Foreskin melanocyte (primary cell): ENCODE measurements at places on chromosomes 11 and 22.
A peak's percentile ranks its signal among the peaks of the same experiment; 100 is the strongest.

DNA sequence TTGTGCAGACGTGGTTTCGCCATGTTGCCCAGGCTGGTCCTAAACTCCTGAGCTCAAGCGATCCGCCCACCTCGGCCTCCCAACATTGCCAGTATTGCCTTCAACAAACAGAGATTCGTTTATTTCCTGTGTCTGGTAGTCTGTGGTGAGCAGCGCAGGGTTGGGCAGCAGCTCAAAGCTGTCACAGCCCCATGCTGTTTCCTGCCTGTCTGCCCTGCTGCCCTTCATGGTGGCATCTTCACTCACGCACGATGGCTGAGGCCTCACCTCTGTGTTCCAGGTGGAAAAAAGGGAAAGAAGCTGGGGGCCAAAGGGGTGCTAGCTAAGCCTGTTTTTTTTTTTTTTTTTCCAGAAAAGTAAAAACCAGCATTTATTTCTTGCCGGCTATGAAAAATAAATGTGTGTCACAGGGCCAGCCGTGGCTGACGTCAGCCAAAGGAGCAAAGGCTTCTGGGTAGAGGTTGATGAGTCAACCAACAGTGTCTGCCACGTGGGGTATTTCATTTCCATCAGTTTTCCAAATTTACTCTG is 28.8 kb downstream of the TBC1D22A start:
- peak; percentile 85 for DNase-seq

GRCh38 chr11:94796863-94797262 is 28.7 kb downstream of the AMOTL1 start:
- no peak for DNase-seq

DNA sequence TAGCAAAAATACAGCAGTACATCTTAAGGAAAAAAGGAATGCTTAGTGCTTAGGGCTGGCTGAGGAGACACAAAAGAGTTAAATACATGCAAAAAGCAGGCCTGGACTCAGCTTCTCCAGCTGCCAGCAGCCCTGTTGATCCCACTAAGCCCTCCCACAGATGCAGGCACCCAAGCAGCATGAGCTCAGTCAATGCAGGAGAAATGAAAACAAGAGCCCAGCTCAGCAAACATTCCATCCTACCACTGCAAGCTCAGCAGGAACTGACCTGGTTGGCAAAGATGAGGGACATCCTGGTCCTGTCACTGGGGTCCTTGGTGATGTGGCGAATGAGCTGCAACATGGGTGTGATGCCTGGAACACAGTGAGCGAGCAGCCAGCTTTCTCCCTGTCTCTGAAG is 5.8 kb downstream of the CYB5R2 start:
- no peak for DNase-seq

DNA sequence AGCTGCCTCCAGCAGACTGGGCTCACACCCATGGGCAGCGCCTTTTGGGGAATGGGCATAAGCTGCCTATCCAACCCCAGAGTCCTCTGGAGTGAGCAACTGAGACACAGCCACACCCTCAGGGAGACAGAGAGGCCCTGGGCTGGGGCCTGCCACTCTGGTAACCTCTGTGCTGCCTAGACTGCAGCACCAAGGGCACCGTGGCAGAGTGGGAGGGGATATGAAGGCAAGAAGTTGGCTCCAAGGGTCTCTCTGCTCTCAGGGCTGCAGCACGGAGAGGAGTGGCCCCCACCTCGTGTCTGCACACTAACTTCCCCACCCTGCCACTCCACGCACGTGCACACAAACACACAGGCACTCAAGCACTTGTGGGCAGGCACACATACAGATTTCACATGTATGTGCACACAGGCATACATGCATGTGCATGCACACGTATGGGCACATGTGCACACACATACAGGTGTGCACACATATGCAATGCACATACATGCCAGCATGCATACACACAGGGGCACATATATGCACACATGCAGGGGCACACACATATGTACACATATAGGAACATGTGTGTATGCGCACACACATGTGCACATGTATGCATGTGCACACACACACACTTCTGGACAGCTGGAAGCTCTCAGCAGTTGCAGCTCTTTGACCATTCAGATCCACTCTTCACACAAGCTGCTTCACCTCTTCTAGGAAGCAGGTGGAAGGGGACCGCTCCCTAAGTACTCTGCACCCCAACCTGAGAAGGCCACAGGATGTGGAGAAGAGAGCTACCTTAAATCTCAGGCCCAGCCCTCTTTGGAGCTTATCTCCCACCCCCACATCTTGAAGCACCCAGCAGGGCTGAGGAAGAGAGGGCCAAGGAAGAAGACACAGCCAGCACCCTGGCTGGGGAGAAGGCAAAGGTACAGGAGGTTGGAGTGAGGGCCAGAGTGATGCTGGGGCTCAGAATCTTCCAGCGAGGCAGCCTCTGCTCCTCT is 4.3 kb downstream of the IGSF9B start:
- DNase-seq: no peak

DNA sequence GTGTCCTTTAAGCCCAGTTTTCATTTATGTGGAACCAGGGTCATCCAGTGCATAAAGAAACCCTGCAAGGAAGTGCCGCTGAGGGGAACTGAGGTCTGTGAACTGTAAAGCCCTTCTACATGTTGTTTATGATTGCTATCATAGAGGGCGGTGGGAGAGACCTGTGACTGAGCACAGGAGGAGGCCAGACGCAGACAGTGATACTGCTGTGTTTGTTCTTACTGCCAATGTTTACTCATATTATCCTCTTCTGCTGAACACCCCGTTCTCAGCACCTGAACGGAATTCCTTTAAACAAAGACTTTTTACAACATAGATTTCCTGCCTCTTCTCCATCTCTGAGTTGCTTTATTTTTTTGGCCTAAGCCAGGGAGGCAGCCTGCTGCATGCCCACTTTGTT is 967 bp upstream of the GALNT18 start:
- DNase-seq: no peak

GRCh38 chr11:117345039-117345438 is 17.4 kb downstream of the CEP164 start:
- no peak for DNase-seq

DNA sequence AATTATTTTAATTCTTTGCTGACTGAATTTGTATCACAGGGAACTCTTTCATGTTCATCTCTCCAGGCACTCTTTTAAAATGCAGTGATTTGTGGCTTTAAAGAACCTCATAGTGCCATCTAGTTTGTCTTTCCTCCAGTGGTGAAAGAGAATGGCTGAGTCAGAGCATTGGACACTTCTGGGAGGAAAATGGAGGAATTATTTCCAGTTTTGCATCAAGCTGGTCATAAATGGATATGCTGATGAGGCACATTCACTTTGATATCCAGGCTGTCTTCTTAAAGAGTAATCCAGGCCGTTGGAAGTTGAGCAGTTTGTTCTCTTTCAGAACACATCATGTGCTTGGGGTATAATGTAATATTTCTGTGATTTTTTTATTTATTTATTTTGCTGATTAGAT is 273.7 kb downstream of the DDX10 start:
- DNase-seq: peak; percentile 94

DNA sequence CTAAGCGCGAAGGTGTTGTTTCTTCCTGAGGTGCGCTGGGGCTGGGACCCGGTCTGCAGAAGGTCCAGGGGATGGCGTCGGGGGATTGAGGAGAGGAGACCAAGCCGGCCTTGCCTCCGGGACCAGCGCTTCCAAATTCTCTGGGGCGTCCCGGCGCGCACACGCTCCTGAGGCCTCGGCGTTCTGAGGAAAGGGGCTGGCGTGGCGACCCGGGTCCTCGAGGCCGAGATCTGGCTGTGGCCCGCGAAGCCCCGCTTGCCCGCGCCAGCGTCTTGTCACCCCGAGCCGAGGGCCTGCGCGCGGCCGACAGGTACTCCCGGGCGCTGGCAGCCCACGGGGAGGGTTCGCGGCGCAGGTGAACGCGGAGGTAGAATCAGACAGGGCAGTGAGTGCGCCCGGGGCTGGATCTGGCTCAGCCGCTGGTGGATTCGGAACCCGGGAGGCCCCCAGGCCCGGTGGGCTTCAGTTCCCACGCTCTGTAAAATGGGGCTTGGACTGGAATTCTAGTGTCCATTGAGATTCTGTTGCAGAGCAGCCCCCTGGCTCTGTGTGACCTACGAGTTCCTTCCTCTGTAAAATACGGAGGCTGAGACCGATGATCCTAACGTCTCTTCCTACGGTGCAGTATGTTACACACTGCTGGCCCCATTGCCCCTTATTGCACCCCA is 14.7 kb downstream of the SSH3 start:
- DNase-seq: no peak

- no peak for DNase-seq
Measured at GRCh38 chr11:117582433-117582832, 214.6 kb downstream of the DSCAML1 start.

- DNase-seq: no peak
Measured at GRCh38 chr22:25404556-25404927, 159.9 kb upstream of the GRK3 start.

- DNase-seq: no peak
Measured at GRCh38 chr11:91967026-91967690, 257.5 kb upstream of the FAT3 start.

- no peak for DNase-seq
Measured at GRCh38 chr11:70522593-70523311, 124.4 kb downstream of the CTTN start.

DNA sequence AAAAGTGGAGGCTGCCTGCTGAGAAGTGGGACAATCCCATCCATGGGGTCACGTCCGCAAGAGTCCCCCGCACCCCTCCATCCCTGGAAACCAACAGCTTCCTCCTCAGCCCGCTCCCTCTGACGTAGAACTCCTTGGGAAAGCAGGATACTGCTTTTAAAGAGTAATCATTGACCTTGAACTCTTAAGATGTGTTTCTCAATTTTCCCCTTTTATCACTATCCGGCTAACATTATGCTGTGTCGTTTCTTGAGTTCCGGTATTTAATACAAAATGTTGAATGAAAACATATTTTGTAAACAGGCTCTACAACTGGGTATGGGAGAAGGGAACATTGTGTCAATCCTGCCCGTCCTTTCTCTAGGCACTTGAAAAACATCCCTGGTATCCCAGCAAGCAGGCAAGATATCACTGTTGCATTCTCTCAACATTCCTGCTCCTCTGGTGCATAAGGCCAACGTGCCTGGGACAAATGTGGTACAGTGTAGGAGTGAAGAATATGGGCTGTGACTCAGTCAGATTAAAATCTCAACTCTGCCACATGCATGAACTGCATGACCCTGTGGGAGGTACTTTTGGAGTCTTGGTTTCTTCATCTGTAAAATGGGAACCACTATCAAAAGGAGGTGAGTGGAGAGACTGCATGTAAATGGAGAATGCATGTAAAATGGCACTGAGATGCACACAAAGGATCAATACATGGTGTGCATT is 52.8 kb downstream of the WT1 start:
- DNase-seq: no peak

- DNase-seq: no peak
Measured at GRCh38 chr11:93532281-93532789, 10.9 kb downstream of the SMCO4 start.

DNA sequence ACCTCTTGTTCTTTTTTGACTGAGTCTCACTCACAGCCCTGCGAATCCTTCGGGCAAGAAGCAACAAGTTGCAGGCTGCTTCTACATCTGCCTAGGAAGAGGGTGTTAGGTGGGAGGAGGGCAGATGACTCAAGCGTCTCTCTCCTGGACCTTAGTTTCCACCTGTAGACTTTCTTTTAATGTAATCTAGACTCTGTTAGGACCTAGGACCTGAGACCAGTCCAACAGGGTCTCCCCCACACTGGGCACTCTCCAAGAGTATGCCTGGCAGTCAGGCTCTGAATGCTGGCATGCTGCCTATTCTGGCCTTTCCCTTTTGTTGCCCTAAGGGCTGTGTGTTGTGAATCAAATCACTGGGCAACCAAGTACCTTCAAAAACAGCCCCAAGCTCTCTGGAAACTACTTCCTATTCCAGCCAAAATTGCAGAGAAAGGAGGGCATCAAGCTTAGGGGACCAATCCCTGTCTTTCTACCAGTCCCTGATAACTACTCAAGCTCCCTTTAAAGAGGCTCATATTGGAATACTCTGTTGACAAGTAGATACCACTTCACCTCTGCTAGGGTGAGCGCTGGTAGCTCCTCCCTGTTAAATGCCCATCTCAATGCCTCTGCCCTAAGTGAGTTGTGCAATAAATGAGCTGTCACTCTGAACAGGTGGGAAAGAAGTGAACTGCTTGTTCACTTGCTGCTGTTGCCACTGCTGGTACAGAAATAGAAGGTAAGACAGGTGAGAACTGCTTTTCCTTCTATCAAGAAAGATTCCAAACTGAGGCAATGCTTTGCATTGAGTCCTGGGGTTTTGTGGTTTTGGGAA is at the start of gene BBOX1:
TSS of gene BBOX1 (plus strand) at position 514 of the 814 bp plus-strand sequence. CDS start 14,616 bp downstream, outside the sequence.
- DNase-seq: no peak

- no peak for DNase-seq
Measured at GRCh38 chr22:43007519-43008102, 7.3 kb downstream of the PACSIN2 start.

DNA sequence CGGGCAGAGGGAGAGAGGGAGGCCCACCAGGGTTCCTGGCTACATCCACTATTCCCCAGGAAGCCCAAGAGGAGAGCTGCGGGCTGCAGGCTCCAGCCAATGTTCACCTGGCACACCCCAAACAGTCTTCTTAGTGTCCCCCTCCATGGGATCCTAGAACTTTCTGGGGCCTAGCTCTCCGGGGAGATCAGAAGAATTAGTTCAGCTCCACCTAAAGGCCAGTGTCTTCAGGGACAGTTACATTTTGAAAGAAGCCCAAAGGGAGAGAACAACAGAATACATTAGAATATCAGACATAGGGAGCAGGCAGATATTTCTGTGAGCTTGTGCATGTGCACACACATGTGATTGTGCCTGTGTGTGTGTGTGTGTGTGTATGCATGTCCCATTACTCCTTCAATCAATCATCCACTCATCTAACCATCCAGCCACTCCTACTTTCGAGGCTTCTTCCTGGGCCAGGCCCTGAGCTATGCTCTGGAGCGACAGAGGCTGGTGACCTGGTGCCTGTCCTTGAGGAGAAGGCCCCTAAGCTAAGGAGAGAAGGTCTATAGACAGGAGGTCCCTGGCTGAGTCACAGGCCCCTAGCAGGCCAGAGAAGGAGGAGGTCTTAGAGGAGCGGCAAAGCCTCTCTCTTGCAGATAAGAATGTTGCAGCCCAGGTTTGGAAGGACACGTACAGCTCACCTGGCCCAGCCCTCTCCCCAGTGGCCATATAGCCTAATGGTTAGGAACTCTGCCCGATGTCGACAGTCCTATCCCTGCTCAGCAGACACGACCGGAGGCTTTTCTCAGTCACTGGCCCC is 165.5 kb downstream of the DSCAML1 start:
- DNase-seq: no peak

- DNase-seq: no peak
Measured at GRCh38 chr11:45666648-45667642, 1.5 kb upstream of the CHST1 start.

- DNase-seq: no peak
Measured at GRCh38 chr11:122154227-122154626, 38.2 kb upstream of the BLID start.
